ENCODE measurements at places on chromosomes 1 and 21.

DNA sequence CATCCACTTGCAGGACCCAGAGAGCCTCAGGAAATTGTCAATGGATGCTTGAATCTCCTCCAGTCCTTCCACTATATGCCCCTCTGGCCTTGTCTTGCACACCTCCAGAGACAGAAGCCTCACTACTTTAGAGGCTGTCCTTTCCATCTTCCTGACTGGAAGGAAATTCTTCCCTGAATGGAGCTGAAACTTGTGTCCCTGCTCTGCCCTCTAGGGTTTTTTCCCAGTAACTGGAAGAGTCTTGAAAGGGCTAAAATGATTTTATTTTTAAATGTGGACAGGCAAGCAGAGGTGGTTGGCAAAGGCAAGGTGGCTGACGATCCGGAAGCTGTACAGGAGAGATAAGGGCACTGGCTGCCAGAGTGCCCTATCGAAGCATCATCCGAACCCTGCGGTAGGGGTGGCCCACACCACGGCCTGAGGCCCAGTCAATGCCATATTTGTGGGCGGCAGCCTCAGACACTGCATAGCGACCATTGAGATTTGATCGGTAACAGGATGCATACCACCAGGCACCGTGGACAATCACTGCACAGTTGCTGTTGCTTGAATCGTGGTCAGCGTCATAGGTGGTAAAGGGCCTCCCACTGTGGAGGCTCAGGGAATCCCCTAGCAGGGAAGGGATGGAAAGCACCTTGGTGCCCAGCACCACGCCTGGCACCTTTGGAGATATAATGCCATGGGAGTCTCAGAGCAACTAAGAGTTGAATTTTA lies 2.3 kb upstream of the MAP3K6 start:
- DNase-seq: no peak

- no peak for DNase-seq
Measured at GRCh38 chr1:96872757-96873156, 151.2 kb downstream of the PTBP2 start.

- no peak for DNase-seq
Measured at GRCh38 chr1:74679811-74680210, 6.2 kb upstream of the ERICH3 start.

DNA sequence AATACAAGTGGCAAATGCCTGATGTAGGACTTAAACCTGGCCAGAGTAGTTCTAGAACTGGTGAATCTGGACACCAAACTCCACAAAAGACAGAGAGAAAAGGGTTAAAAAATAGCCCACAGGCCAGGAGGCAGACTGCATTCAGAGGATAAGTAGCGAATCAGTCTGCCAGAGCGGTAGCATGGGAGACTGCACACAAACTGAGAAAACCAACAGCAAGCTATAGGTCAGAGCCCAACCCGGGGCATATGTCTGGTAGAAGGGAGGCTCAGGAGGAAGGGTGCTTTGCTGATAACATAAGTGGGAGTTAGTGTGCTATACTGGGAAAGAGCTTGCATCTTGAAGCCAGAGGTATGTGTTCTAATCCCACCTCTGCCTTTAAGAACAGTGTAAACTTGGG lies 4.0 kb downstream of the LRRC53 start:
- DNase-seq: no peak

GRCh38 chr1:43653339-43653738 lies 3.4 kb downstream of the KDM4A start:
- DNase-seq: no peak

Measured in NCI-H1092 (cell line).